Activated CD4-positive, alpha-beta memory T cell treated with anti-CD3 and anti-CD28 coated beads, Interleukin-2, amount 10 ng/mL, durations not matched to agents 7 days and 5 days (primary cell): ENCODE measurements at places on chromosomes 4 and X. TPM values are rescaled to one million over a fixed set of nuclear protein-coding genes. Genes with fewer than 3 reads are reported as not detected.

POF1B gene
- 0.35 TPM for total RNA-seq

SASH3 gene
- total RNA-seq, result 245 TPM

NAT8L gene
- 0.10 TPM for total RNA-seq

MGAT4D gene
- total RNA-seq, result not detected

ADH1A gene
- total RNA-seq, result not detected

CFP gene
- total RNA-seq, result 15.7 TPM

AFP gene
- total RNA-seq, result not detected

HS3ST1 gene
- not detected for total RNA-seq

FGFBP1 gene
- total RNA-seq, result not detected

ABLIM2 gene
- not detected for total RNA-seq

DGKK gene
- not detected for total RNA-seq

DMRTC1 gene
- total RNA-seq, result not detected

ADH4 gene
- not detected for total RNA-seq

PDCL2 gene
- total RNA-seq, result not detected

FAM193A gene
- 27.4 TPM for total RNA-seq

FAM9C gene
- total RNA-seq, result not detected

DNA sequence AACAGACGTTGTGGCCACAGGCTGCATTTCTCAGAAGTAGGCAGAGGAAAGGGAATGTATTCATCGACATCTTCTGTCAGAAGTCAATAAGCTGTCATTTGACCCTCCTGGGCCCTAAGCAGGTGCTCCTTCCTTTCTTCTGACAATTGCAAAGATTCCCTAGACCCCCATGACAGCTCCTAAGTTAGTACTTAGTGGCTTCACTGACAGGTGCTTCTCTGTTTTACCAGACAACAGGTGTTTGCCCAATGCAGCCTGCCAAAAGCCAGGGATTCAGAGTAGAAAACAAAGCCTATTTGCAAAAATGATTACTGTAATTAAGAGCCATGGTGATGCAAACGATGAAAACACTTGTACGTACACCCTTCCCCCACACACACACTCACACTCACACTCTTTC, 7.5 kb upstream of the FGF5 start:
- DNase-seq, result no peak

- DNase-seq, result no peak
Observed at GRCh38 chrX:41142130-41142910, 57.1 kb downstream of the USP9X start.

DNA sequence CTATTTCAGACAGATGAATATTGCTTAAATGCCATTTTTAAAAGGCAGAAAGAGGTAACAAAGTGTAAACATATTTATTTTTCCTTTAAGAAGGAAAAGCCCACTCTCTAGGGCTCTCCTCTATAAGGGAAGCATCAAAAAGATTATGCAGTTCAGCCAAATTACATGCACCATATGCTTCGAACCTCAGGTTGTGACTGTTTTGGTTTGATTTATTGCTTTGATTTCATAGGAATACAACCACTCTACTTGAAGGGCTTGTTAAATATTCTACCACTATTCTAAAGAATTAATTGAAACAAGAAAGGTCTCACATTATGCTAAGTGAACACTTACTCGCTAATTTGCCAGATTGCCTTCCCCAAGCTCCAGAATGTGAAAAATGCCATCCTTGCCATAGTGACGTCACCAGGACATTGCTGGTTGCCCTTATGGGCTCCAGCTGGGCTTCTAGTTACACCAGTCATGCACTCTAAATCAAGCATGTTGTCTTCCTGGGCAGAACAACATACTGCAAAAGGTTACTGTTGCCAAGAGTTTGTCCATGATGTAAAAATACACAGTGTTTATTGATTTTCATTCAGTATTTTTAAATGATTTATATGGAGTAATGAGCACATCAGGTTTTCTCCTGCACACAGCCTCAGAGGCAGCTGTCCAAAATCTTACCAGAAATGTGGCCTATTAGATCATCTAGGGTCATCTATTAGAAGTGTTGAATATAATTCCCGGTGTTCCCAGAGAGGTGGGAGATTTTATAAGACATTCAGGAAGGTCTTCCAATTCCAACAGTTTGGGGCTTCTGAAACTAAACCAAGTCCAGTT, 164.4 kb upstream of the RAPGEF2 start:
- DNase-seq, result no peak

- DNase-seq, result no peak
Observed at GRCh38 chr4:8009710-8010511, 70.2 kb upstream of the AFAP1 start.

DNA sequence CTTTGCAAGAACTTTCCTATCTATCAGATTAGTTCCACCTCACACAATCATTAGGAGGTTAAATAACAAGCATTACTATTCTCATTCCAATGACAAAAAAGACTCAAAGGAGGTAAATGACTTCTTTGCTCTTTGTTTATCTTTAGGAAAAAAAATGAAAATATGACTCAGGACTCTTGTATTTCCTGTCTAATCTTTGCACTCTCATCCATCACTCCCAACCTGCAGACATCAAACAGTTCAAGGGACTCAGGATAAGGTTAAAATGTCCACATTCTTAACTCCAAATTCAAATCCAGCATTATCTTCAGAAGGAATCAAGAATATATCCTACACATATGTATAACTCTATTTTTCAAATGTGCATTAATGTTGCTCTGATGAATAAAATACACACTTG, 139.6 kb downstream of the UNC5C start:
- no peak for DNase-seq

- no peak for DNase-seq
Observed at GRCh38 chr4:8553216-8553615, 27.0 kb upstream of the GPR78 start.

DNA sequence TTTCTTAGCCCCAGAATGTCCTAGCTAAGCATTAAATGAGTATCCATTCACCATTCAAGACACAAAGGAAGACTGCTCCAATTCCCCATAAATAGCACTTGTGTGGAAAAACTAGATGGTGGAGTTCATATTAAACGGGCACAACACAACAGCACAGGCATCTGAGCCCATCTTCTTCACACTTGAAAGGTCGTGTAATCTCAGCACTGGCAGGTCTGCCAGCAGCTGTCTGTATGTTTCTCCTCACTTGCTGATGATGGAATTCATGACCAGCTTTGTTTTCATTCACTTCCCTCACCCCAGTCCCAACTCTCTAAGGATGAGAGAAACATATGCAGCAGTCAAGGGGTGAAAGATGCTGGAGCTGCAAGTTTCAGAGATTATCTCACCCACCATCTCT, 148.7 kb downstream of the AFAP1 start:
- DNase-seq, result no peak

- DNase-seq, result no peak
Observed at GRCh38 chr4:4271912-4272311, 18.0 kb downstream of the LYAR start.

GRCh38 chr4:91734682-91735081, 569.1 kb upstream of the GRID2 start:
- DNase-seq, result no peak

- no peak for DNase-seq
Observed at GRCh38 chr4:4327652-4328121, 37.6 kb downstream of the ZBTB49 start.

- DNase-seq, result no peak
Observed at GRCh38 chr4:5709207-5709575, 832 bp upstream of the EVC2 start.

DNA sequence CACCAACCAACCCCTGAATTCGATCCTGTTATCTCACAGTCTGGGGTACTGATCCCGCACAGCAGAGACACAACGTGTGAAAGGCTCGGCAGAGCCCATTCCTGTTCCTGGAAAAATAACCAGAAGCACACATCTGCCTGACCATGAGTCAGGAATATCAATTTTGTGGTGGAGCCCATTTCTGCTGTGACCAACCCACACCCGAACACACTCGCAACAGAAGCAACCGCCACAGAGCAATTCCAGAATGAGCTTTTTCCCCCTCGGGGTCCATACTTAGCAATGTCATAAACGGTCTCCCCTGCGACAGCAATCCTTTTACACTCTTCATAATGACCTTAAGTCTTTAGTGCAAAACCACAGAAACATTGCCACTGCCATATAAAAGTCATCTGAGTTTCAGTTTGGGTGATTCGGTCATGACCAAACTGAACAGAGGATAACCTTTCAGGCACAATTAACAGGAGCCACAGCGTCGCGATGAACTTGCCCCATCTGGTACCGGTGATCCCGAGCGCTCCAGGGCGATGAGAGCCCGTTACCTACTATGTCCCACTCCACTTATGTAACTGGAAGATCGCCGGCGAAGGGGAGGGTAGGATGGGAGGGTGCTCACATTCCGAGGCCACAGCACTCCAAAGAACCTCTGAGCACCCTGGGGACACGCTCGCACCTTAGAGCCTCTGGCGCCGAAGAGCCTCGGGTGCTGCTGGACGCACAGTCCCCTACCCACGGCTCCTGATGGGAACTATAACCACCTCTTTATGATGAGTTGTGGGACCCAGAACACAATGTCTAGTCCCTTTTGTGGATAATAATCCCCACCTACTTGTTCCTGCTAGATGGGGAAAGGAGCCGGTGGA, 1.1 kb downstream of the MECP2 start:
- peak; percentile 19 for DNase-seq

DNA sequence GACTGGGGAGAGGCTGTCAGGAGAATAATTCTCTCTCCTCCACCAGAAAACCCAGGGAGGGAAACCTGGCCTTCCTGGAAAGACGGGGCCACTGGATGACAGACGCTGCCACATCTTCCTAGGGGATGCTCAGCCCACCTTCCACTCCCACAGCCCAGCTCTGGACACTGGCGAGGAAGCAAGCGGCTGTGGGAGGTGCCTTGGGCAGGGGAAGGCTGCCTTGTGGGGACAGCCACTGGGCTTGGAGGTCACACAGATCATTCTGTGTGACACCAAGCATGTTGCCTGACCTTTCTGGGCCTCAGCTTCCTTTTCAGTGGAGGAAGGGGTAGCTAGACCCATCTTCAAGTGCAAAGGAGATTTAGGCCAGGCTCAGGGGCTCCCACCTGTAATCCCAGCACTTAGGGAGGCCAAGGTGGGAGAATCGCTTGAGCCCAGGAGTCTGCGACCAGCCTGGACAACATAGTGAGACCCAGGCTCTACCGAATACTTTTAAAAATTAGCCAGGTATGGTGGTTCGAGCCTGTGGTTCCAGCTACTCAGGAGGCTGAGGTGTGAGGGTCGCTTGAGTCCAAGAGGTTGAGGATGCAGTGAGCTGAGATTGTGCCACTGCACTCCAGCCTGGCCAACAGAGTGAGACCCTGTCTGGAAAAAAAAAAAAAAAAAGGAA, 9.8 kb upstream of the MSX1 start:
- DNase-seq, result no peak

DNA sequence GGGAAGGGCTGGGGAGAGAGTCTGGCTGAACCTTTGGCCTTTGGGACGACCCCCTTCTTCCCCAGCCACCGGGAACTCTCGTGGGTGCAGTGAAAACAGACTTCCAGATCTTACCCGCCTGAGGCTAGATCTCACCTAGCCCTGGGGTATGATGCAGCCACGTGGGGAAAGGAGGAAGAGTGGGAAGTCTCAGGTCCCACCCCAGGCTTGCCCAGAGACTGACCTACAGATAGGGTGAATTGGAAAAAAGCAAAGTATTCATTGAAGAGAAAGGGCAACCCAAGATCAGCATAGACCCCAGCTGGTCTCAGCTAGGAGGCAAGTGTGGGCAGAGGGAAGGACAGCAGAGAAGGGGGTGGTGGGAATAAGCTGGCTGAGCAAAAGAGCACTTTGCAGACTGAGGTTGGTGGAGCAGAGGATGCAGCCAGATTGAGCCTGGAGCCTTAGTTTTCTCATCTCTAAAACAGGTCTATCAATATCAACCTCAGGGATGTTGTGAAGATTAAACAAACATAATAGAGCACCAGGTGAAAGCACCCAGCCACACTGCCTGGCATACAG, 4.2 kb upstream of the EFNB1 start:
- no peak for DNase-seq

DNA sequence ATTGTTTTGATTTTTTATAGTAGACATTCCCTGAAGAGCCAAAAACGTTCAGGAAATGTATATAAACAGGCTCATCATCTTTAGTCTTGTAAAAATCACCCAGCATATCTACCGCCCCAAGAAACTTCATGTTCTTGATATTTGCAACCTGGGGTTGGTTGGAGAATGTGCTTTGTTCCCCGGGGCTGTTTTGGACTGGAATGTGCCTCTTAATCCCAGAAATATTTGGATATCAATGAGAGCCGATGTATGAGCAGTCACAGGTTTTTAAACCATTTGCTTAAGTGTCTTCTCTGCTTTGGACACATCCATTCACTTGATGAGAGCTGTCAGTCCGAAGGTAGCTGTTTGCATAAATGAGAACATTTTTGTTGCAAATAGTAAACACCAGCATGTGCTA, 449.7 kb downstream of the PCDH7 start:
- no peak for DNase-seq

- DNase-seq, result no peak
Observed at GRCh38 chr4:162011089-162011488, 152.7 kb downstream of the FSTL5 start.

DNA sequence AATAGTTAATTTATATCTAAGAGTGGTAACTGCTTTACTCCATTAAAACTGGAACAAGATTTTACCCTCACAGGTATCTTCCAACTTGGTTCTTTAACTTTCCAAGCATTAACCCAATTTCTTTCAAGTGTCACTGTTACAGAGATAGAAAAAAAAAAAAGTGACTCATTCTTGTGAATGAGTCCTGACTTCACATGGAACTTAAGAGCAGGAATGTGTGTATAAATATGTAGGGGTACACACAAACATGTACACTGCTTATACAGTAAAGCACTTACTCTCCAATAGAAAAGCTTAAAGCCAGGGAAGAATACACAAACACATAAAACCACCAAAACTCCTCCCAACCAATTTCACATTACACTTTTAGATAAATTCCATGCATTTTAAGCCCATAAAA, 38.8 kb downstream of the TAPT1 start:
- DNase-seq, result no peak

- no peak for DNase-seq
Observed at GRCh38 chr4:165761963-165762362, 111.1 kb upstream of the TLL1 start.
